Lung (tissue), 17 donors: ENCODE measurements at places on chromosomes 11 and 22. TPM values are rescaled to one million over a fixed set of nuclear protein-coding genes. Genes with fewer than 3 reads are reported as not detected.

Gene CARD18
- total RNA-seq = not detected

Gene TSSK2
- not detected for total RNA-seq

DNA sequence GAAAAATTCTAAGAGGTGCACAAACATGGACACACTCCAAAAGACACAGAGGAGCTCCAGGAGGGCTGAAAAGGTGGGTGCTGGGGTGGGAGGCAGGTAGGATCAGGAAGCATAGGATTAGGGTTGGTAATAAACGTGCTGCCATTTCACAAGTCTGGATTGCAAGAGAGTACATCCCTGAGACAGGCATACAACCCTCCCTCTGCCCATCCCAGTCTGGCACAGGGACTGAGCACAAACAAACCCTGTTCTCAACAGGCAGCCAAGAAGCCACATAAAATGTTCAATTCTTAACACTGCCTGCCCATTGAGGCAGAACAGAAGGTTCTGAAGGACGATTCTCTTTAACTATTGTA is 18.5 kb downstream of the SLC35F2 start:
- DNase-seq = no peak

- DNase-seq = no peak
Measured at GRCh38 chr22:36383110-36383581, 4.6 kb downstream of the MYH9 start.

- peak; percentile 96 for DNase-seq
Measured at GRCh38 chr11:57761301-57762234, at the start of gene CTNND1. TSS of gene CTNND1 (plus strand) at chr11:57761802. CDS start at chr11:57791479, 29,677 bp downstream.

DNA sequence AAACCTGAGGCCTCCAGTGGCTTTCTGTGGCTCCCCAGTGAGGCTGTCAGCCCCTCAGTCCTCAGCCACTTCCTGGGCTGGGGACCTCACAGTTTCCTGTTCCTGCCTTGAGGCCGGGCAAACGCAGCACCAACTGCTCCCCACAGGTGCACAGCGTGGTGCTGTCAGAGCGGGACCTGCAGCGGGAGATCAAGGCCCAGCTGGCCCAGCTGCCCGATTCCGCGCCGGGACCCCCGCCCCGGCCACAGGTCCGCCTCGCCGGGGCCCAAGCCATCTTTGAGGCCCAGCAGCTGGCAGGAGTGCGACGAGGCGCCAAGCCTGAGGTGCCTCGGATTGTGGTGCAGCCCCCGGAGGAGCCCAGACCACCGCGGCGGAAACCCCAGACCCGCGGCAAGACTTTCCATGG is 5.4 kb downstream of the TBC1D10C start:
- DNase-seq = no peak

DNA sequence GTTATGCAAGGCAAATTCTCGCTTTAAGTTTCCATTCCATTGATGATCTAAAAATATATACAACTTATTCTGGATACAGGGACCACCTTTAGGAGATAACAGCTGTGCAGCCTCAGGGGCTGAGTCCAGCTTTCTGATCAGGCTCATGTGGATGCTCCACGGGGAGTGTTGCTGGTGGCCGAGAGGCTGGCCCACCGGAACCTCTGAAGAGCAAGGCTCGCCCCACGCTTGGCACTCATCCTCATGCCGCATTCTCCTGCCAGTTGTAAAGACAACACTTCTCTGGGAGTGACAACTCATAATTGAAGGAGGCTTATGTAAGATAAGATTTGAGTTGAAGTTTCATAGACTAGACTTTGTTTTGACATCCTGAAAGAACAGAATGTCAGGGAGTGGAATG is 123.5 kb downstream of the MPPED1 start:
- DNase-seq = no peak

DNA sequence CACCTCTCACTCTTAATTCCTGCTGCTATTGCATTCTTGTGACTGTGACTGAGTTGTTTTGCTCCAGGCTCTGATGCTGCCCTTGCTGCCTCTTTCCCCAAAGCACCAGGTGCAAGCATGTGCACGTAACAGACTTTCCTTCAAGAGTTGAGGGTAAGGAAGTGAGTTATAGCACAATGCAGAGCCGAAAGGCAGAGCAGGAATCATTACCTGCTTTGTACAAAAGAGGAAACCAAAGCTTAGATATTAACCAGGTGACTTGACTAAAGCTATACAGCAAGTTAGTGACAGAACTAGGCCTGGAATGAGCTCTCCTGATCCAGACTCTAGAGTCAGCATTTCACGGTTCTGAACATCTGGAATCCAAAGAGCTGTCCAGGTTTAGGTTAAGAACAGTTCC is 33.6 kb downstream of the NEU3 start:
- DNase-seq = no peak

- no peak for DNase-seq
Measured at GRCh38 chr22:16915701-16916100, 90.5 kb upstream of the XKR3 start.

DNA sequence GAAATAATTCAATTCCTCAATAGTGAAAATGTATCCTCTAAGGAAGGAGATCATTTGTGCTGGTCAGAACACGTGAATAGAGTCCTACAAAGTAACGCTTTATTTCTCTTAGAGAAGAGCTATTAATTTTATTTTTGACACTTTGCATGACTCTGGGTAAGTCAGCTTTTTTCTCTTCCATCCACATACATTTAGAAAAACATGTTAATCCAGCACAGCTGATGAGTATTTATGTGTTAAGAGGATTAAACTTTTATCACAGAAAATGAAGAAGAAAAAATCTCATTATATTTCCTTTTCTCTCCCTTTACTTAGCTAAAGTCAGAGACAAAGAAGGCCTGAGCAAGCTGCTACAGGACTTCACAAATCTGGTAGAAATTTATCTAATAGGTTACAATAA is 649.5 kb upstream of the CCDC179 start:
- DNase-seq = no peak
